ENCODE measurements at places on chromosomes 12 and 14.

DNA sequence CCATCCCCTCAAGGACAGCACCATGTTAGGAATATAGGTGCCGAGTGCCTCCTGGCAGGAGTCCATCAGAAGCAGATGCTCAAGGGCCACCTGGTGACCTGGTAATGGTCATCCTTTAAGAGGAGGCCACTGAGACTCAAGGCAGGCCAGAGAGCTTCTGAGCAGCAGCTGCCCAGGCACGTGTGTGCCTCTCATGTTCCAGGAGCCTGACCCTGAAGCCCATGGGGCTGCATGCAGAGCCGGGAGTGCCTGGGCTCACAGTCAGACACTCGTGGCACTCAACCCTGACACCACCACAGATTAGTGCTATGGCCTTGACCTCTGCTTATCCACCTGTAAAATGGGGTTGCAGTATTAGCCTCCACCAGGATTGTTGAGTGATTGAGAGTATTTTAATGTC is 45.6 kb downstream of the C14orf132 start:
- no peak for DNase-seq

DNA sequence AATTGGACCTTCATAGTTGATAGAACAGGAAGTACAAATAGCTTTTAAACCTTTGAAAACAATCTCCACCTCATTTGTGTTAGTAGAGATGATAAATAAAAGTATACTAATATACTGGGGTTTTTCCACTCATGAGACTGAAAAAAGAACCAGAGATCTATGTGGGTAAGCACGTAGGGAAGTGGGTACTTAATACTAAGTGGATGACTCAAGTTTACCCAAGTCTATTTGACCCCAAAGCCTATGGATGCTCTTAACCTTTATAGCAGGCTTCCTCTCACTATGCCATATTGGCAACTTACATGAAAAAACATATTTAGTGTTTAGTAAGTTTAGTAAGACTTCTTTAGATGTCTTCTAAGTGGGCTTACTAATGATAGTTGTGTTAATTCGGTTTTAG is 49.2 kb upstream of the CHPT1 start:
- DNase-seq, result no peak

GRCh38 chr14:83893447-83893846 is 1636.5 kb upstream of the FLRT2 start:
- DNase-seq, result no peak

- DNase-seq, result no peak
Observed at GRCh38 chr14:101889898-101890297, 74.5 kb upstream of the DYNC1H1 start.

Measured in activated CD8-positive, alpha-beta memory T cell treated with anti-CD3 and anti-CD28 coated beads for 1 hour (primary cell).